ENCODE measurements at places on chromosomes 7 and 10. TPM values are rescaled to one million over a fixed set of nuclear protein-coding genes. Genes with fewer than 3 reads are reported as not detected.

- DNase-seq, result no peak
Measured at GRCh38 chr10:121952226-121952625, 22.8 kb downstream of the NSMCE4A start.

DNA sequence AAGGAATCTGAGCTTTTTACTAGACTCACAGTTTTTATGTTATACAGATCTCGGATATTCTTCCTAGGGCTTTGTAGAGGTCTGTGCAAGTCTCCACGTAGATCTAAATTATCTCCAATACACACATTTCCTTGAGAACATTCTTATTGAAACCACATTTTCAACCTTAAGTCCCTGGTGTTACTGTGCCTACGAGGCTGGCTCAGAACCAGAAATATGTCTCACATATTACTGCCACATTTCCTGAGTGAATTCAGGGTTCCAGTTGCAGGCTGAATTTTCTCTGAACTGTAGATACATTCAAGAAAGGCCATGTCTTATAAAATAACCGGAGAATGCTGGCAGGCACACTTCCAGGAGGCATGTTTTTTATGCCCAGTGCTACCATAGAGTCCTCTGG lies 46.5 kb downstream of the INHBA start:
- DNase-seq, result peak; percentile 43

- peak; percentile 38 for DNase-seq
Measured at GRCh38 chr7:88226886-88227516, 7.2 kb upstream of the SRI start.

DNA sequence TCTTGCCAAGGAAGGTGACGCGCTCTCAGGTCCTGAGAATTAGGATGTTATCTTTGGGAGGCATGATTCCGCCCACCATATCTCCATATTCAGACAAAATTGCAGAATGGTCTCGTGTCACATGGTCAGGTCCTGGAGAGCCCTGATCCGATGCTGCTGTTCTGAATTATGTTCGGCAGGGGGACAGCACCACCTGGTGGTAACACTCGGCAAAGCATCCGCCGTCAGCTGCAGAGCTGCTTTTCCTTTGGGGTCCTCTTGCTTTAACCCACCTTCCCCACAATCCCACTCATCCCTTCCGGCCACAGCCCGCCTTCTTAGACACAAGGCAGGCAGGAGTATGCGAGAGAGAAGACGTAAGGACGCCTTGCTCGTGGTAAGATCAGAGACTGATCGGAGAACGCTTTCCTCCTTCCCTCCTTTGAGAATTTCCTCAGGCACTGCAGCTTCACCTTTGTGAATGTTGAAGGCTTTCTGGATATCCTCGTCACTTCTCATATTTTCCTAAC lies 327.8 kb upstream of the C7orf33 start:
- peak; percentile 92 for DNase-seq

RBM20 gene
- not detected for total RNA-seq

CYP2C19 gene
- total RNA-seq, result not detected

EGR2 gene
- 2.4 TPM for total RNA-seq

EXOC4 gene
- total RNA-seq, result 134 TPM

COBL gene
- under 0.01 TPM for total RNA-seq
